ENCODE measurements at places on chromosomes 11 and 22. TPM values are rescaled to one million over a fixed set of nuclear protein-coding genes. Genes with fewer than 3 reads are reported as not detected.

- H3K27me3 ChIP-seq: no peaks in the 10 kb centered on the region
- no peak overlapping the region for H3K27ac ChIP-seq
- H3K4me1 ChIP-seq: no peaks in the 10 kb centered on the region
- H3K36me3 ChIP-seq: peaks cover 17% of the 10 kb centered on the region
- DNase-seq: no peak
- no peak overlapping the region for H3K4me3 ChIP-seq
These were observed 24.8 kb downstream of the PPP6R2 start for GRCh38 chr22:50367778-50368500.

- no peaks in the 10 kb centered on the region for H3K27me3 ChIP-seq
- no peak overlapping the region for H3K27ac ChIP-seq
- no peak for DNase-seq
These were observed 14.4 kb downstream of the YWHAH start for GRCh38 chr22:31958625-31959239.

Gene C22orf15
- 0.43 TPM for polyA plus RNA-seq

- peak overlapping the region; percentile 49 for H3K4me3 ChIP-seq
- peaks cover 43% of the 10 kb centered on the region for H3K4me1 ChIP-seq
- peaks cover 4% of the 10 kb centered on the region for H3K36me3 ChIP-seq
- no peak for DNase-seq
These were observed 31.5 kb downstream of the C22orf31 start for GRCh38 chr22:29030016-29030617.

- peak; percentile 39 for DNase-seq
- H3K4me3 ChIP-seq: no peak overlapping the region
- peak overlapping the region; percentile 87 for H3K27ac ChIP-seq
- no peaks in the 10 kb centered on the region for H3K27me3 ChIP-seq
These were observed 21.3 kb downstream of the TRIM44 start for GRCh38 chr11:35683728-35684339.

- DNase-seq: no peak
- no peaks in the 10 kb centered on the region for H3K27me3 ChIP-seq
- peaks cover 5% of the 10 kb centered on the region for H3K36me3 ChIP-seq
- H3K4me1 ChIP-seq: no peaks in the 10 kb centered on the region
These were observed 16.0 kb downstream of the RRP8 start for GRCh38 chr11:6587360-6587953.

GRCh38 chr11:82864268-82864667 lies 36.0 kb downstream of the PRCP start:
- H3K27ac ChIP-seq: peak overlapping the region; percentile 16
- H3K4me3 ChIP-seq: no peak overlapping the region
- peak; percentile 55 for DNase-seq
- H3K36me3 ChIP-seq: no peaks in the 10 kb centered on the region

Gene PARVG
- 6.7 TPM for polyA plus RNA-seq

Data from large intestine (tissue), 12 donors.